ENCODE measurements at places on chromosomes 16 and 17.

- DNase-seq: no peak
Observed at GRCh38 chr16:69508033-69508755, 57.6 kb upstream of the NFAT5 start.

- peak; percentile 58 for DNase-seq
Observed at GRCh38 chr17:20908313-20909267, 134.2 kb downstream of the USP22 start.

DNA sequence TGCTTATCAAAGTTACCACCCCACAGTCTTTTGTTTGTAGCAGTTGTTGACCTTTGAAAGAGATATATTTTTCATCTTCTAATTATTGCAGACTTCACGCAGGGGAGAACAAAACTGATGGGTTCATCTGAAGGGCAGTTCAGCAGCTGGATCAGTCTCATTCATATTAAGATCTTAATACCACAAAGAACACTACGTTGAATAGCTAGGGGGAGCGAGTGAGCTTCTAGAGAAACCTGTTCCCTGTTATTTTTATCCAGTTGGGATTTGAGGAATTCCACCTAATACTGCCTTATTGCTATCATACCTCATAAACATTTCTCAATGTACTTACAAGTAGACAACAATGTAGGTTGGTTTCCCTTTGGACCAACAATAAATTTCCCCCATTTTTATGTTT lies 306.1 kb upstream of the KIF2B start:
- DNase-seq: no peak

DNA sequence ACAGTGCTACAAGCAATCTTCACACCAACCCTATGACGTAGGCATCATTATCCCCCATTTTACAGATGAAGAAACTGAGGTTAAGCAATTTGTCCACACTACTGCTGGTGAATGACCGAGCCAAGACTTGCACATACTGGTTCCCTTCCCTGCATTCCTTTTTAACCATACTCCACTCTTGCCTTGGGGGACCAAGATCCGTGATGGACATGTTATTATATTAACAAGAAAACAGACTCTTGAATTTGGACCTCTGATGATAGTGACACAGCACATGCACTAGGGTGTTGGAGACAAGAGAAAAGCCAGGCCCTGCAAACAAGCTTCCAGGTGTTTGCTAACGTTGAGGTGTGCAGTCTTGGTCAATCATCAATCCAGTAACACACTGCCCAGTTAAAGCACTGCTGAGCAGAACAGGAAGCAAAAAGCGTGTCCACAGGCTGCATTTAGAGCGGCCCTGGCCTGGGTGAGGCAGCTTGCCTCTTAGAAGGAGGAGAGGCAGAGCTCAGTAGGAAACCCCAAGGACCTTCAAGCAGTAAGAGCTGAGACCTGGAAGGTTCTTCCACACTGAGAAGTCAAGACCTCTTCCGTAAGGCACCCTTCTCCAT lies 36.7 kb downstream of the HNF1B start:
- no peak for DNase-seq

DNA sequence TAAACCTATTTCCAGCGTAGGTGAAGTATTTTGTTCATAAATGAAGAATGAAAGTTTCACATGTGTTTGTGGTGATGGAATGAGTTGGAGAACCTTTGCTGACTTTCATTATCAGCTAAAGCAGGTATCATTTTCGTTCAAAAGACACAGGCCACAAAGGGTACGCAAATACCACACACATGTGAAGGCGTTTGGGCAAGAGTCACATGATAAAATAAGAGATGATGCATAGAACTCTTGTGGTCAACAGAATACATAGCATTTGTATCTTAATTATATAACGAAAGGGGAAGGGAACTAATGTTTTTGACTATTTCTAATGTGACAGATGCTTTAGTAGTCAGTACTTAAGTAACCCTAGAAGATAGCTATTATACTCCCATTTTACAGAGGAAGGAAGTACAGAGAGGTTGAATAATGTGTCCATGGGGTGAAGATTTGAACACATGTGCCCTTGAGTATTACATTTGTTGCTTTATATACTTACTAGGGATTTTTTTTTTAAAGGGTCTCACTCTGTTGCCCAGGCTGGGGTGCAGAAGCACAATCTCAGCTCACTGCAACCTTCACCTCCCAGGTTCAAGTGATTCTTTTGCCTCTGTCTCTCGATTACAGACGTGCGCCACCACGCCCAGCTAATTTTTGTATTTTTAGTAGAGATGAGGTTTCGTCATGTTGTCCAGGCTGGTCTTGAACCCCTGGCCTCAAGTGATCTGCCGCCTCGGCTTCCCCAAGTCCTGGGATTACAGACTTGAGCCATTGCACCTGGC lies 4.8 kb downstream of the RPA1 start:
- DNase-seq: no peak

DNA sequence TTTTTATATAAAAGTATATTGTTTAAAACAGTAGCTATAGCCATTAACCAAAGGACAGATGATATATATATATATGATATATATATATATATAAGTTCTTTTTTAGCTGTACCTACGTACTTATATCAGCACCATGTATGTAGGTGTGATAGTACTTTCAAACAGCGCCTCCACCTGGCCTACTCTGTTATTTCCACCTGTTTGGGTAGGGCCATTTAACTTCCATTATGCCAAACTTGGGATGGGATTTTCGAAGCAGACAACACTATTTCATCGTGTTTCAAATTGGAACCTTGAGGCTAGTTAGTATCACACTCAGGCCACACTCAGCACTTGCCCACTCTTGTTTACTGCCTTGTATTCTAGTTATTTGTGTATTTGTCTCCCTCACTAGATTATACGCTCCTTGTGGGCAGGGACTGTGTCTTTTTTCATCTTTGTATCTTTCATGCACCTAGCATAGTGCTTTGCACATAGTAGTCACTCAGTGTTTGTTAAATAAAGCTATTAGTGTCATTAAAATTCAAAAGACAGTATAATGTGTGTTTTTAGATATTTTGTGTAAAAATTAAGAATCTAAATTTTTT lies 11.8 kb upstream of the CLTC start:
- DNase-seq: no peak

DNA sequence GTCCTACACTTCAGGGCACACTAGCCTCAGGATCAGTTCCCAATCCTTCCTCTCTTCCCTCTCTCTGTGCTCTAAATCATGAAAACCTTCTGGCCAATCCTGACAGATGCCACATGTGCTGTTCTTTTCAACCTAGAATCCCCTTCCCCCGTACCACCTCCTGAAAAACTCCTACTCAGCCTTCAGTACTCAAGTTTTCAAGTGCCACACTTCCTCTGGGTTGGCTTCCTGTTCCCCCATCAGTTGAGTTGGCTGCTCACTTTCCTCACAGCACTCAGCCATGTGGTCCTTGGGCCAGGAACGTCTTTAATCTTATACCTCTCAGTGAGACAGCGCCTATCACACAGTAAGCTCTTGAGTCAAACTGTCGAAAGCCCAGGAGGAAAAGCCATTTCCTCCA lies 3.3 kb downstream of the ASPHD1 start:
- DNase-seq: no peak

- no peak for DNase-seq
Observed at GRCh38 chr16:77995843-77996455, 26.4 kb upstream of the CLEC3A start.

- no peak for DNase-seq
Observed at GRCh38 chr17:17303847-17304490, 796 bp downstream of the NT5M start.

- DNase-seq: no peak
Observed at GRCh38 chr17:48128400-48128799, 20.8 kb downstream of the SNX11 start.

- DNase-seq: no peak
Observed at GRCh38 chr17:16916557-16916920, 55.4 kb downstream of the TNFRSF13B start.

- DNase-seq: no peak
Observed at GRCh38 chr16:56833243-56833970, 31.6 kb upstream of the SLC12A3 start.

- no peak for DNase-seq
Observed at GRCh38 chr16:576197-576822, 6.5 kb downstream of the PIGQ start.

- DNase-seq: no peak
Observed at GRCh38 chr17:17886726-17887125, 49.9 kb upstream of the SREBF1 start.

DNA sequence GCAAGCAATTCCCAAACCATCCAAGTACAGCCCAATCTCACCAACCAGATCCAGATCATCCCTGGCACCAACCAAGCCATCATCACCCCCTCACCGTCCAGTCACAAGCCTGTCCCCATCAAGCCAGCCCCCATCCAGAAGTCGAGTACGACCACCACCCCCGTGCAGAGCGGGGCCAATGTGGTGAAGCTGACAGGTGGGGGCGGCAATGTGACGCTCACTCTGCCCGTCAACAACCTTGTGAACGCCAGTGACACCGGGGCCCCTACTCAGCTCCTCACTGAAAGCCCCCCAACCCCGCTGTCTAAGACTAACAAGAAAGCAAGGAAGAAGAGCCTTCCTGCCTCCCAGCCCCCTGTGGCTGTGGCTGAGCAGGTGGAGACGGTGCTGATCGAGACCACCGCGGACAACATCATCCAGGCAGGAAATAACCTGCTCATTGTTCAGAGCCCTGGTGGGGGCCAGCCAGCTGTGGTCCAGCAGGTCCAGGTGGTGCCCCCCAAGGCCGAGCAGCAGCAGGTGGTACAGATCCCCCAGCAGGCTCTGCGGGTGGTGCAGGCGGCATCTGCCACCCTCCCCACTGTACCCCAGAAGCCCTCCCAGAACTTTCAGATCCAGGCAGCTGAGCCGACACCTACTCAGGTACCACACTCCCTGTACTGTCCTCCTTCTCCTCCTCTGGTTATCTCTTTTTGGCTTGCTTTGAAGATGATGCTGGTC lies 20.6 kb downstream of the SP2 start:
- DNase-seq: no peak

GRCh38 chr16:88423448-88423850 lies 29.6 kb upstream of the ZFPM1 start:
- DNase-seq: no peak

- peak; percentile 88 for DNase-seq
Observed at GRCh38 chr17:7314719-7315569, at the start of gene GPS2. TSS of gene GPS2 (minus strand) at chr17:7315360. CDS start at chr17:7315052, 308 bp downstream.

DNA sequence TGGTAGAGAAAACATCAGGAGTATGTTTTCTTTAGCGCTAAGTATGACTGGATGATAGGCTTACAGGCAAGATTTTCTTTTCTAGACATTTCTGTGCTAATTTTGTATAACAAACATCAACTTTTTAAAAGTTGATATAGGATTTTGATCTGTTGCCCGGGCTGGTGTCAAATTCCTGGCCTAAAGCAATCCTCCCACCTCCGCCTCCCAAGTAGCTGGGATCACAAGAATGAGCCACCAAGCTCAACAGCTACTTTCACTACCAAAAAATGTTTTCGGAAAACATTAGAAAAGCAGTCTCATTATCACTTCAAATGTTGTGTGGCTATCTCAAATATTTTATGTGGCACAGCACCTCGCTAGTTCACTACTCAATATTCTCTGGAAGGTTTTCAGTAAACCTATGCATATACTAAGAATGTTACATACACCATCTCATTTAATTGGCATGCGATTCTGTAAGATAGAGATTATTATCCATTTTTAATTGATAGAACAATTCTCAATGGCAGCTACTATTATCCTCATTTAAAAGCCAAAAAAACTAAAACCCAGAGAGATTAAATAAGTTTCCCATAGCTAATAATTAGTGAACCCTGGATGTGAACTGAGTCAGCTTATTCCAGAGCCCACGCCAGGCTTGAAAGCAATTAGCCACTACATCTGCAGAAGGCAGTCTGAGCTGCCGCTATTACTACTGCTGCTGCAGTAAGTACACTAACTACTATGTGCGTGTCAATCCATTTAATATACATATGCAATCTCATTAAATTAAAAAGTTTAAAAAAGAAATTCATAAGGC lies 41.7 kb downstream of the CREBBP start:
- no peak for DNase-seq

DNA sequence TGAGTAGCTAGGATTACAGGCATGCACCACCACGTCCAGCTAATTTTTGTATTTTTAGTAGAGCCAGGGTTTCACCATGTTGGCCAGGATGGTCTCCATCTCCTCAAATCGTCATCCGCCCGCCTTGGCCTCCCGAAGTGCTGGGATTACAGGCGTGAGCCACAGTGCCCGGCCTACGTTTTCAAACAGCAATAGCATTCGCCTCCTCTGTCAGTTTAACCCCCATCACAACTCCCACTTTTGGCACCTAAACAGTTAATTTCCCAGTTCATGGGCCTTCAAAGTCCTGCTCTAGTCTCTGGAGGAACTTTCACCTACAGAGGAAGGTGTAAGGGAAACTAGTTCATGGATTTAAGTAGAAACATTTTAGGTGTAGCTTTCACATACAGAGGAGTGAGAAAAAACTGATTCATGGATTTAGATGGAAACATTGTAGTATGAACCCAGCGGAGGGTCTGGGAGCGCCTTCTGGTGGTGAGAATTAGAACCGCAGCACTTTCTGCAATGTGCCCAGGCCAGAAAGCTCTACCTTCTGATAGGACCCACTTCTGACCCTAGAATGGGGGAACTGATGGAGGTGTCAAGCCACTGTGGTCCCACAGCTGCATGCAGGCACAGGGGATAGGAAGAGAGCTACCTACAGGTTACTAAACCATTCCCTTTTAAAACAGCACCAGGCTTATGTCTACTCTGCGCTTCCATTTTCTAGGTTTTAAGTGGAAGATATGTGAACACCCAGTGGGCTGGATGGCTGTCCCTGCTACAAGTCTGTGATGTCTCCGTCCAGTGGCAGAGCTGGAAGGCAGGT lies 12.0 kb upstream of the MEOX1 start:
- DNase-seq: peak; percentile 55

- no peak for DNase-seq
Observed at GRCh38 chr17:77958716-77959125, 218 bp downstream of the TNRC6C start.

GRCh38 chr16:901715-902601 lies 68.8 kb downstream of the LMF1 start:
- no peak for DNase-seq

GRCh38 chr16:65445313-65446260 lies 323.7 kb upstream of the CDH11 start:
- no peak for DNase-seq

DNA sequence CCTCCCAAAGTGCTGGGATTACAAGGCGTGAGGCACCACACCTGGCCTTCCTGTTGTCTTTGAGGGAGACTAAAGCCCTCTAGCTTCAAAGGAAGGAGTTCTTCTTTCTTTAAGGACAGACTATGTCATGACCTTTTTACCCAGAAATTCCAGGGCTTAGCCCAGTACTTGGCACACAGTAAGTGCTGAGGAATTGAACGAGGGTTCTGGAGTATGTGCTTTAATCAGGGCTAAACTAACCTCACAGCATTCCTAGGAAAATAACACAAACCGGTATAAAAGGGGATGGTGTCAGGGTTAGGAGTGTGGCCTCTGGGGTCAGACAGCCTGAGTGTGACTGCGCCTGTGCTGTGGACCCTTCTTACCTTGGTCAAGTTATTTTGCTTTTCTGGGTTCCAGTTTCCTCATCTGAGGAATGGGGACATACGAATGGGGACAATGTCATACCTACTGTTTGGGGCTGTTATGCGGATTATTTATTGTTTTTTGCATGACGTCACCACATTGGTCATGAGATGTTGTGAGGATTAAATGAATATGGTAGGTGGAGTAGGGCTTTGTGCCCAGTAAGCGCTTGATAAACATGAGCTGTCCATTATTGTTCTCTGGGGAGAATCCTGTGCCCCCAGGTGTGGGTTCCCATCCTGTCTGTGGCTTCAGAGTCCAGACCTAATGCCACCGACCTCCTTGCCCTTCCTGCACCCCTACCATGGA lies 21.9 kb downstream of the KSR1 start:
- DNase-seq: no peak

GRCh38 chr16:48366165-48367093 lies 18.8 kb downstream of the SIAH1 start:
- DNase-seq: no peak
